ENCODE measurements at places on chromosomes 6 and 20.

- peak; percentile 67 for DNase-seq
Measured at GRCh38 chr20:8074931-8075330, 55.4 kb upstream of the TMX4 start.

GRCh38 chr6:5506597-5506996 lies 245.3 kb downstream of the FARS2 start:
- DNase-seq, result no peak

- no peak for DNase-seq
Measured at GRCh38 chr6:18530201-18530600, 143.1 kb downstream of the RNF144B start.

DNA sequence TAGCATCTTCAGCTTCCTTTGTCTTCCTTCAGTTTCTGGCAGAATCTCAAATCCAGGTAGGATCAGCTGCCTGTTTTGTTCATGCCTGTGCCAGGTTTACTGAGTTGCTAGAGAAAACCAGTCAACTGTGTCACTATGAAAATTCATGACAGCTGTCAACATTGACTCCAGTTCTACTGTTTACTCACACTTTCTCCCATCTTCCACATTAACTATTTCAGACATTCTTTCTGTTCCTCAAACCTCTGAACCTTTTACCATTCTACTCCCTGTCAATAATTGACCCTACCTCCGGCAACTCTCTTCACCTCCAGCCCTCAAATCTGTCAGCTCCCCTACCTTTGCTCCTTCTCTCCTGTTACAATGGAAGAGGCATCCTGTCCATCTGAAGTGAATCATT lies 8.5 kb downstream of the ENPP4 start:
- no peak for DNase-seq

DNA sequence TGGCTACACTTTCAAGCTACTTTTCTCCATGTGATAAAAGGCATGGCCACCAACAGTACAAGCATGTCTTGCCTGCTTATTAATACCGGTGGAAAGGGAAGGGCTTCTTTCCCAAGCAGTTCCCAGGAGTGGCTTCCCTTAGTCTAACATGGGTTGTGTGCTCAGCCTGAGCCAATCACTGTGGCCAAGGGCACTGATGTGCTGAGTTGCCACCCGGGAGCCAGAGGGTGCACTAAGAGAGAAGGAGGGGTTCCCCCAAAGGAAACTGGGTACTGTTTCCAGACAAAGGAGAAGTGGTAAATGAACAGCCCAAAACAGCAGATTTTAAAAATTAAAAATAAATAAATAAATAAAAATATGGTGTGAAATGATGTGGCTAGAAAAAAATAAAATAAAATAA lies 68.5 kb downstream of the BANF2 start:
- DNase-seq, result no peak

DNA sequence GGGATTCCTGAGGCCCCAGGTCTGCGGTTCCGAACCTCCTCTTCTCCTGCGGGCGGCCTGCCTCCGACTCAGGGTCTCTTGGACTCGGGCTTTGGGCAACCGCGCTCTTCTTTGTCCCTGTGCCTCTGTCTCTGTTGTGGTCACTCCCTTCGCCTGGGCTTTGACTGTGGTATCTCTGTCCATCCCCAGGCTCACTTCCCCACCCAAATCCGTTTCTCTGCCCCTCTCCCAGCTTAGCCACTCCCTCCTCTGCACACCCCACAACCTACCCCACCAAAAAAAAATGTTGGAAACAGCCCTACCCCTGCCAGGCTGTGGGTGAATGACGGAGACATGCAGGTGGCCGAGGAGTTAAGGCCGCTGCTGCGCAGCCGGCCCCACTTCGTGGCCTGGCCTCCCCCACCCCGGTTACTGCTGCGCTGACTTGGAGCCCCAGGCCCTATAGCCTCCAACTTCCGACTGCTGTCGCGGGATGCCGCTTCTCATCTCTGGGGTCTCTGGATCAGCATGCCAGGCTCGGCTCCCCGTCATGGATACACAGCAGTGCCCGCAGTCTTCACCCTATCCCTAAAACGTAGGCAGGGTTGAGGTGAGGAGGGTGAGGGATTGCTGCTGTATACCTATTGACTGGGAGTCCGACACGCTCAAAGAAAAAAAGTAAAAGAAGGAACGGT lies 2.7 kb upstream of the MAFB start:
- DNase-seq, result no peak

Data from fibroblast of mammary gland (primary cell).